Activated T-helper 1 cell treated with anti-CD3 and anti-CD28 coated beads, Interleukin-12 subunit alpha, Interleukin-12 subunit beta, Interleukin-2, Interleukin-4 antibody, amounts not matched to agents 30 ng/mL and 10 ng/mL and 1 ng/mL, durations not matched to agents 14 hours and 24 hours and 36 hours (primary cell): ENCODE measurements at places on chromosomes 5 and 9. TPM values are rescaled to one million over a fixed set of nuclear protein-coding genes. Genes with fewer than 3 reads are reported as not detected.
A peak's percentile ranks its signal among the peaks of the same experiment; 100 is the strongest.

- no peaks in the 10 kb centered on the region for H3K36me3 ChIP-seq
- no peaks in the 10 kb centered on the region for H3K4me1 ChIP-seq
- no peak overlapping the region for H3K27ac ChIP-seq
Measured at GRCh38 chr9:14710804-14711203, 11.7 kb downstream of the CER1 start.

- no peak overlapping the region for H3K27ac ChIP-seq
- no peaks in the 10 kb centered on the region for H3K4me1 ChIP-seq
- DNase-seq = no peak
- H3K36me3 ChIP-seq = peaks cover 3% of the 10 kb centered on the region
Measured at GRCh38 chr5:61186634-61187033, 24.4 kb upstream of the SMIM15 start.

GRCh38 chr9:131169563-131170240, 44.3 kb downstream of the NUP214 start:
- H3K27ac ChIP-seq = no peak overlapping the region
- H3K27me3 ChIP-seq = no peaks in the 10 kb centered on the region
- peaks cover 5% of the 10 kb centered on the region for H3K4me1 ChIP-seq
- H3K4me3 ChIP-seq = no peak overlapping the region
- H3K36me3 ChIP-seq = peaks cover 38% of the 10 kb centered on the region
- no peak for DNase-seq

The PCDHGA1 gene
- total RNA-seq = 0.10 TPM in 2 replicates

GRCh38 chr5:96758621-96759020, 49.1 kb downstream of the ERAP1 start:
- H3K4me3 ChIP-seq = no peak overlapping the region
- no peak overlapping the region for H3K27ac ChIP-seq
- no peak for DNase-seq
- peaks cover 36% of the 10 kb centered on the region for H3K36me3 ChIP-seq
- no peaks in the 10 kb centered on the region for H3K27me3 ChIP-seq

The TMC1 gene
- total RNA-seq = not detected in 2 replicates

- H3K4me3 ChIP-seq = no peak overlapping the region
- H3K27me3 ChIP-seq = no peaks in the 10 kb centered on the region
- no peaks in the 10 kb centered on the region for H3K36me3 ChIP-seq
- no peak for DNase-seq
Measured at GRCh38 chr9:8888591-8888990, 1089.0 kb upstream of the DMAC1 start.

GRCh38 chr9:111825468-111826145, 30.9 kb upstream of the SHOC1 start:
- H3K27ac ChIP-seq = no peak overlapping the region
- H3K4me3 ChIP-seq = no peak overlapping the region
- DNase-seq = no peak
- H3K4me1 ChIP-seq = no peaks in the 10 kb centered on the region
- H3K36me3 ChIP-seq = no peaks in the 10 kb centered on the region

GRCh38 chr9:114688909-114689610, 7.1 kb upstream of the TEX48 start:
- DNase-seq = no peak
- peak overlapping the region; percentile 98 for H3K27ac ChIP-seq
- H3K36me3 ChIP-seq = peaks cover 35% of the 10 kb centered on the region

GRCh38 chr5:138752341-138752950, 779 bp upstream of the CTNNA1 start:
- no peak for DNase-seq
- peaks cover 37% of the 10 kb centered on the region for H3K4me1 ChIP-seq
- peaks cover 22% of the 10 kb centered on the region for H3K27me3 ChIP-seq
